ENCODE measurements at places on chromosomes 3 and 15.

DNA sequence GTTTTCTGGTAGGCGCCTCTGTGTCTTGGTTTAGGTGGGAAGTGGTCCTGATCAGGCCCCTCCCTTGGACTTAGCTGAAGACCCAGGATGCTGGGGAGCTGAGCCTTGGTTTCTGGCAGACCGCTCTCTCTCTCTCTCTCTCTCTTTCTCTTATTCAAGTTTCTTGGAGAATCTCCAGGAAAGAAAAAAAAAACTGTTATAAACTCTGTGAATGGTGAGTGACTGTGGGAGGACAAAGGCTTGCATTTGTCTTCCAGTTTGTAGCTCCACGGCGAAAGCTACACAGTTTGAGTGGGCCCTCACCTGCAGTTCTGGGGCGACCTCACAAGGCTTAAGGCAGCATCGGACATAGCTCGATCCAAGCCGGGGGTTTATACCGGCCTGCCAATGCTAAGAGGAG, 7.5 kb downstream of the DET1 start:
- DNase-seq = no peak

GRCh38 chr3:42829083-42829627, 19.9 kb downstream of the ACKR2 start:
- DNase-seq = no peak

GRCh38 chr3:5494905-5495519, 307.5 kb downstream of the EDEM1 start:
- no peak for DNase-seq

DNA sequence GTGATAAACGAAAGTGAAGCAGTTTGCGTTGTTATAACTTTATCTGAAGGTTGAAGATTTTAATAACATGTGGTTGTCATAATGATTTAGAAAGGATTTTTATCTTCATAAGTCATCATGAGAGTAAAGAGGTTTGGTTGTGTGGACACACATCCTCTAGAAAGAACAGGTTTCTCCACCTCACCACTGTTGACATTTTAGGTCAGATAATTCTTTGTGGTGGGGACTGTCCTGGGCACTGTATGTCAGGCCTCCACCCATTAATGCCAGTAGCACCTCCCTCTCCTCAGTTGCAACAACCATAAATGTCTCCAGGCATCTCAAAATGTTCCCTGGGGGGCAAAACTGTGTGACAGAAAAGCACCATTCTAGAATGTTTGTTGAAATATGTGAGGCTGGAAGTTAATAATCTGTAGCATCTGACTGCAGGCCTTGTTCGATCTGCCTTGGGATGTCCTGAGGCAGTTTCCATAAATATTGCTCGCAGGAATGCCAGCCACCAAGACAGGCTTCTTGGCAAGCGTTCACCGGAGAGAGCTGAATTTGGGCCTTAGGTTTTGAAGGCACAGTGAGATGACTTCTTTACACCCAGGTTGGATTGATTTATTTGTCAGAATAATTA, 100.1 kb downstream of the ADAMTSL3 start:
- DNase-seq = no peak

DNA sequence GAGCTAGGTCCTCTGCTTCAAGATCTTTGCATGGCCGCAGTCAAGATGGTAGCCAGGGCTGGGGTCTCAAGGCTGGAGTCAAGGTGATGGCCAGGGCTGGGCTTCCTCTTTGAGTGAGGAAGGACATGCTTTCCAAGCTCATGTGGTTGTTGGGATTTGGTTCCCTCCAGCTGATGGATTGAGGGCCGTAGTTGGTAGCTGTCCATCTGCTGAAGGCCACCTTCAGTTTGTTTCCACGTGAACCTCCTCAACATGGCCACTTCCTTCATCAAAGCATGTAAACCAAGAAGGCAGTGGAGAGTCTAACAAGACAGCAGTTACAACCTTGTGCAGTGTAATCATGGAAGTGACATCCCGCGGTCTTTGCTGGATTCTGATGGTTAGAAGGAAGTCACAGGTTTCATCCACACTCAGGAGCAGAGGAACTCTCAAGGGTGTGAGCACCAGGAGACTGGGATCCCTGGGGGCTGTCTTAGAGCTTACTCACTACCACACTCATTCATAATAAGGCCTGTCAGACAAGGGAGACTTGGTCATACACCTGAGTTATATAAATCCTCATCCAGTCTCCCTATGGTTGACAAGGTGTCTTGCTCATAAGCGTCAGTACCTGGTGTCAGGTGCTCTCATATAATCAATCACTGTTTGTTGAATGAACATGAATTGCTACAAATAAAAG, 42.1 kb downstream of the ABHD5 start:
- DNase-seq = no peak

DNA sequence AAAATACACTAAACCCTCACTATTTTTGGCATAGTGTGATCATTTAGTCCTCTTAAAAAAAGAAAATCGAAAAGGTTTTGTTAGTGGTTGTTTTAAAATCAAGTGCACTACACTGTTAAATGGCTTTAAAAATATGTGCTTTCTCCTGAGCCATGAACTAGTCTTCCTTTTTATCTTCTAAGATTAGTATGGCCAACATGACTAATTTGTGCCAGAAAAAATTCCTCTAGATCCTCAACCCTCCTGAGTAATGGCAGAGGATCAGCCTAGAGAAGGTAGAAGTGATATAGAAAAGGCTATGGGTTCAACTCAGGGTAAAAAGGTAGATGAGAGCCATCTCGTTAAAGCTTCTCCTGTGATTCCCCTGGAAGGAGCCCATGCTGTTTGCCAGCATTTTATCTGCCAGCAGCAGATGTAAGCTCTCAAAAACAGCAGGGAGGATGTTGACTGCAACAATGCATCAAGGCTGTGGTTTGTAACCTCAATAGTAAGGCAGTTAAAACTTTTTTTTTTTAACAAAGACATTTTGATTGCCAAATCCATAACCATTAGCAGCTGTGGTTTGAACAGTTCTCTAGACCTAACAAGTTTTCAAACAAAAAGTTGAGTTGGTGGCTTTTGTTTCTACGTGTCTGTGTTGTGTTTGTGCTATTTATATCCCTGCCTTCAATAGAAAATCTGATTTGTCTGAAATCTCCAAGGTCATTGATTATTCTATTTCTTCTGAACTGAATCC, 30.2 kb upstream of the ZNF609 start:
- peak; percentile 56 for DNase-seq

DNA sequence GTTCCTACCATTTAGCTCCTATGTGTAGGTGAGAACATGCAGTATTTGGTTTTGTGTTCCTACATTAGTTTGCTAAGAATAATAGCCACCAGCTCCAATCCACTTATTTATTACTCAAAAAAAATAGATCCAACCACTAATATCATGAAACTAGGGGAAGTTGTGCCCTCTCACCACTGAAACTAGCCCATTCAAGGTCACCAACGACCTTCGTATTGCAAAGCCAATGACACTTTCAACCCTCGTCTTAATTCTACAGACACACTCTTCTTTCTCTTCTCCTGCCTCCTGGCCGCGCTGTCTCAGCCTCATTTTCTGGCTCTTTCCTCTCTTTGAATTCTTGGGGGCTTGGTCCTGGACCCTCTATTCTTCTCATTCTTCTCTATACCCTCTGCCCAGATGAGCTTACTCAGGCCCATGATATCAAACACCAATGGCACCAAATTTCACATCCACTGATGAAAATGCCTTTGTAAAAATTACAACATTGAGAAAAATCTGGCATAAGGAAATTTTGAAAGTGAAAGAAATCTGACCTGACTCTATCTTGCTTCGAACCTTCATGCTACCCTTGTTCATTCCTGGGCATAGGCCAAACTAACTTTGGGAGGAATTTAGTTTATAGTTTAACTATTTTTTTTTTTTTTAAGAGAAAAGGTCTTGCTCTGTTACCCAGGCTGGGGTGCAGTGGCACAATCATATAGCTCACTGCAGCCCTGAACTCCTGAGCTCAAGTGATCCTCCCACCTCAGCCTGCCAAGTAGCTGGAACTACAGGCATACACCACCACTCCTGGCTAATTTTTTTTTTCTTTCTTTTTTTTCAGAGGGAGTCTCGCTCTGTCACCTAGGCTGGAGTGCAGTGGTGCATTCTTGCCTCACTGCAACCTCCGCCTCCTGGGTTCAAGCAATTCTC, 25.4 kb upstream of the LIMD1 start:
- DNase-seq = no peak

DNA sequence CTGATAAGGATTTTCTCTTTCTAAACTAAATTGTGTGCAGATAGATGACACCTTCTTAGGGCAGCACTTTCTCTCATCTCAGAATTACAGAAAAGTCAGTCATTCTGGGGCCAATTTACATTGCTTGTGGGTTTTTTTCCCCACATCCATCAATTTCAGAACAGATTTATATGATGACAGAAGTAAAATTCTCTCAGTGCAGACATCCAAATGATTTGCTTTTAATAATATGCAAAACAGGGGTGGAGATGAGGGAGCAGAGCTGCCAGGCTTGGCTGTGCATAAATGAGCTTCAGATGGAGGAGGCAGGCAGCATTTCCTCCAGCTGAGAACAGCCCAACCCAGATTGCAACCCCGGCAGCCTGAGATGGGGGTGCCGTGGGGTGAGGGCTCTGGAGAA, 44.0 kb downstream of the EDEM1 start:
- DNase-seq = no peak

GRCh38 chr3:183959214-183959613, 58.5 kb downstream of the ABCC5 start:
- DNase-seq = no peak

GRCh38 chr15:63347074-63347857, 34.4 kb downstream of the CA12 start:
- no peak for DNase-seq

DNA sequence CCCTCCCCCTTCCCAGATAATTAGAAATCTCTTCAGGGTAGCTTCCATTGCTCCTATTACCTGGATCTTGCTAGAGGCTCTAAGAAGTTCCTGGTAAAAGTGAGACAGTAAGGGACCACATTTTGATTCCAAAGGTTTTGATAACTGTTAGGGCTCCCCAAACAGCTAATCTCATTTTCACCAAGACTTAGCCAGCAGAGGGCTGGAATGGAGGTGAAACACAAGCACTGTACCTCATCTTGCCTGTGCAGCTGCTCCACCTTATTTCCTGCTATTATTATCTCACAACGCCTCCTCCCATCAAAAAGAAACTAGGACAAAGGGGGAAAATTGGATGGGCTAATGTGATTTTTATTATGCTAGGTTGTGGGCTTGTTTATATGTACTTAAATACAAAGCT, 7.3 kb downstream of the SETD5 start:
- no peak for DNase-seq

GRCh38 chr3:123660900-123661299, 76.0 kb upstream of the HACD2 start:
- DNase-seq = no peak

DNA sequence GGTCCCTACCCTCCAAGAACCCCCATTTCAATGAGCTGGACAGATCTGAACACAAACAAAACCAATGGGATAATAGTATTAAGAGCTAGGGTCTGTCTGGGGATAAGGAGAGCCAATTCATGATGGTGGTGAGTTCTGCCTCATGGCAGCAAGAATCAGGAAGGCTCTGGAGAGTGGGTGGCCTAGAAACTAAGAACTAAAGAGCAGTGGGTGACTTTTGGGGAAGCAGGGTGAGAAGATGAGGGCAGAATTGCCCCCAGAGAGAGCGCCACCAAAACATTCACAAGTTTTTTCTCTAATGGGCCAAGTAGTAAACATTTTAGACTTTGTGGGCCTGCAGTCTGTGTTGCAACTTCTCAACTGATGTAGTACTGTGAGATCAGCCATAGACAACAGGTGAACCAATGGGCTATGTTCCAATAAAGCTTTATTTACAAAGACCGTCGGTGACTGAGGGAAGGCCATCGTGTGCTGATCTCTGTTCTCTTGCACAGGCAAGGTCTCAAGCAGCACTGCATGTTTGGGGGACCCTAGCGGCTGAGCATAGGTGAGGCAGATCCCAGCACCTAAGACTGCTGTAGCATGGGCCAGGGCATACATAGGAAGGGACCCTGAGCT, 225.5 kb upstream of the ST8SIA2 start:
- DNase-seq = no peak

GRCh38 chr3:179526989-179527391, 35.7 kb upstream of the ACTL6A start:
- DNase-seq = no peak

DNA sequence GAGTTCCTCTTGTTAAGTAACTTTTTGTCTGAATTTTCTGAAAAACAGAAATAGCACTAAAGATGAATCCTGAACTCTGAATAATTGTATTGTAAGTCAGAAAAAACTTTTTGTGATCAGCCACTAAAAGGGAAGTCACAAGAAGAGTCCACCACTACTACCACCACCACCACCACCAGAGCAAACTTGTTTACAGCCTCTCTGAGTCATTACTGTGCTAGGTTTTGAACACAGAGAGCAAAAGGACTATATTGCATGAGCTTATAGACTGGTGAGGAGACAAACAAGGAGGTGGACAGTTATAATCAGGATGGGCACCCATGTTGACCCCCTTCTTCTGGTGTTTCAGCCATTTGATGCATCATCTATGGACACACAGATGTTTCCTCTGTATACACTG, 141.7 kb downstream of the IL5RA start:
- no peak for DNase-seq

GRCh38 chr3:191362524-191363090, 32.3 kb upstream of the UTS2B start:
- DNase-seq = no peak

DNA sequence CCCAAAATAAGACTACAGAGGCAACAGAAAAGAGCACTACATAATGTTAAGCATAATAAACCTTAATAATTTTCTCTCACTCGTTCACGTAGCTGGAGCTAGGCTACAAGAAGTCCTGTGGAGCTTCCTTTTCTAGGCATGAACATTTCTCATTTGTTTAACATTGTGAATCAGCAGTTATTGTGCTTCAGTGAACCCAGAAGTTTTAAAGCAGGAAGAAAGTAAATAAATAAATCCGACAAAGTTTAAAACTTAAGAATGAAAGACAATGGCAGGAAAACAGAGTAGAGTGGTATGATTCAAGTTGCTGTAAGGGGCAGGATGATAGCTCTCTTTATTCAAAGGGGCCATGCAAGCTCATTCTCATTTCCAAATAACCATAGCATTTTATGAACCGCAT, 191.8 kb downstream of the LSAMP start:
- DNase-seq = no peak

- DNase-seq = no peak
Observed at GRCh38 chr3:150057227-150057626, 86.5 kb upstream of the PFN2 start.

DNA sequence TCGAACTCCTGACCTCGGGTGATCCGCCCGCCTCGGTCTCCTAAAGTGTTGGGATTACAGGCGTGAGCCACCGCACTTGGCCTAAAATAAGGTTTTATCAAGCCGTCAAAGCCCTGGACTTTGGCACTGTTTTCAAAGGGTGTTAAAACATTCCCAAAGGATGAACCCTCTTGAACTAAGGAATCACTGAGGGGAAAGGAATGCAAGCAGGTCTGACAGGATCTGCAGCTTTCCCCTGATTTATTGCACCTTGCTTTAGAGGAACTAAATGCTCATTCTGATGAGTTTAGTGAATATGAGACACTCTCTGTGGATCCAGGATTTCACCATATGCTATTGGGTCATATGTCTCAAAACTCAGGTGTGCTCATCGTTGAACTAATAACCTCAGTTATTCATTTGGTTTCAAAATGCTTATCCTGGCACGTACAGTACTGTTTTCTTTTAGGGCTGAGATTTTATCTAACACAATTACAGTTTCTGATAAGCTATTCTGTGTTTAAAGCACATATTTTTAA, 63.0 kb upstream of the TSC22D2 start:
- no peak for DNase-seq

- no peak for DNase-seq
Observed at GRCh38 chr15:29939404-29939803, 117.1 kb upstream of the TJP1 start.

GRCh38 chr15:64949383-64950186, 37.9 kb downstream of the ANKDD1A start:
- DNase-seq = no peak

Measured in CD4-positive, alpha-beta T cell treated with Interleukin-15 for 4 hours (primary cell).